ENCODE measurements at places on chromosomes 11 and 22.

- DNase-seq, result no peak
Measured at GRCh38 chr11:132349811-132350733, 979.7 kb downstream of the NTM start.

GRCh38 chr11:72353861-72354260 is 80.5 kb downstream of the CLPB start:
- no peak for DNase-seq

GRCh38 chr11:92834296-92835020 is 135.0 kb upstream of the MTNR1B start:
- DNase-seq, result no peak

GRCh38 chr11:20363500-20364340 is at the start of gene HTATIP2:
TSS of gene HTATIP2 (plus strand) at chr11:20363714. CDS start at chr11:20364238, 524 bp downstream.
- DNase-seq, result no peak

GRCh38 chr22:46245511-46245910 is 4.6 kb downstream of the CDPF1 start:
- no peak for DNase-seq

DNA sequence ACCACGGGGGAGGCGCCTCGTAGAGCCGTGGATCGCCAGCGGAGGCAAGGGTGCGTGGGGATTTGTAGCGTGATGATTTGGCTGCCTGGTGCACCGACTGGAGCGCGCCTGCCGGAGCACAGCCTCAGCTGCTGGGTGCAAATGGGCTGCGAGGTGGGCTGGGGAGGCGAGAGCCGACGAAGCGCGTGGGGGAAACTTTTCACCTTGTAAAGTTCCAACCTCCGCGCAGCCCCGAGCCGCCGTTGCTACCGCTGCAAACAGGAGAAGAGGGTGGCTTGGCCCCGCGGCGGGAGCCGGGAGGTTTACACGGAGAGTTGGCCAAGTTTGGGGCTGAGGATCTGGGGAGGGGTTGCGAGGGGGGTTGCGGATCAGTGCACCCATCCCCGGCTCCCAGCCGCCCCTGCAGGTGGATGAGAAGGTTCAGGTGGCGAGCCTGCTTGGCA is 528 bp downstream of the FAT3 start:
- no peak for DNase-seq

- DNase-seq, result no peak
Measured at GRCh38 chr11:67272327-67273259, 6.3 kb downstream of the GRK2 start.
